ENCODE measurements at places on chromosomes 16 and 17.
A peak's percentile ranks its signal among the peaks of the same experiment; 100 is the strongest.

DNA sequence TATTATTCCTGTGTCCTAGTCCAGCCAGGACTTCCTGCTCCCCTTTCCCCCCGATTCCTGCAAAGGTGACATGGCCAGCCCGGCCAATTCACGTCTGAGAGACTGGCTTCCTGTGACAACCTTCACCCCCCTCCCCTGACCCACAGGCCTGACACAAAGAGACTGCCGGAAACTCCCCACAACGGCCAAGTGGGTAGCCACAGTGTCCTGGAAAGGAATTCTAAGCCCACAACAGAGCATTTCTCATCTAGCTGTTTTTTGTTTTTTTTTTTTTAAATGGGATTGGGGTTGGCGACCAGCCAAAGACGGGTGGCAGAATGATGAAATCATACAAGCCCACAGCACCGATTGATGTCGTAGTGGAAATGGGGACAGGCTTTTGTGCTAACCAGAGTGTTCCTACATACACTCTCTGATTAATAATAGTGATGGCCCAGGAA is 2.8 kb upstream of the XAF1 start:
- peak; percentile 60 for DNase-seq

DNA sequence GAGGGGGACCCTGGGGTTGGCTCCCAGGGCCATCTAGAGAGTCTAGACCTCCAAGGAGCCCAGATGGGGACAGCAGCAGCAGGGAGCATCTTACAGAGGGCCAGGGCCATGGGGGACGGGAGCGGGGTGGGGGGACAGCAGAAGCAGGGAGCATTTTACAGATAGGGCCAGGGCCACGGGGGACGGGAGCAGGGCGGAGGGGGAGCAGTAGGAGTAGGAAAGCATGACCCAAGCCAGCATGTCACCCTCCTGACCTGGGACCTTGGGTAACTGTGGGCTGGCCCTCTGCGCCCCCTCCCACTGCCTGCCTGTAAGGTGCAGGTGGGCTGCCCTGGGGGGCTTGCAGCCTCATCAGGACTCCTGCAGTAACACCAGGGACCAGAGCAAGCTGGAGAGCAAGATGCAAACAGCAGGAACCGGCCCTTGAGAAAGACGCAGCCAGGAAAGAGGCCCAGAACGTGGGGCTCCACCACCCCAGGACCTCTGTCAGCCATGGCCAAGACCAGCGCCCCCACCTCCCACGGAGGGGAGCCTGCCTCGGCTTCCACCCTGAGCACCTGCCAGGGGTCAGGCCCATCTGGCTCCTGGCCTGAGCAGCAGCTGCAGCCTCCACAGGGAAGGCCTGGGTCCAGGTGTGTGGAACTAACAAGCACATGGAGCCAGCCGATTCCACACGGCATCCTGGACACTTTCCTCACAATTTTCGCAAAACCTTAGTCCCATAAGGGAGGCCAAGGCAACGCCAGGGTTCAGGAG is 2.4 kb downstream of the ZNF598 start:
- no peak for DNase-seq

- DNase-seq = no peak
Observed at GRCh38 chr16:3007059-3007956, 5.4 kb upstream of the CLDN9 start.

DNA sequence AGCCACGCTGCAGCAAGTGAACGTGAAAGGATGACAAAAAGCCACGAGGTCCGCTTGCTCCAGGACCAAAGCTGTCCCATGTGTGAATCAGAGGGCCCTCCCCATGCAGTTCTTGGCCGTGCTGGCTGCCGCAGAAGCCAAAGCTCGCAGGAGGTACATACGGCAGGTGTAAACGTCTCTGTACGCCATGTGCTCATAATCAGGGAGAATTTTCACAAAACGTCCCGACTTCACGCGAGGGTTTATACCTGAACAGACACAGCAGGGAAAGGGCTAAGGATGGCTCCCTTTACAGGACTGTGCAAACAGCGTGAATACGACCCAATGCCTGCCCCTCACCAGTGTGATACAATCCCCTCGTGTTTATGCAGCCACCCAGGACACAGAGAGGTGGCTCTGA is 25.3 kb downstream of the FBXO31 start:
- DNase-seq = no peak

DNA sequence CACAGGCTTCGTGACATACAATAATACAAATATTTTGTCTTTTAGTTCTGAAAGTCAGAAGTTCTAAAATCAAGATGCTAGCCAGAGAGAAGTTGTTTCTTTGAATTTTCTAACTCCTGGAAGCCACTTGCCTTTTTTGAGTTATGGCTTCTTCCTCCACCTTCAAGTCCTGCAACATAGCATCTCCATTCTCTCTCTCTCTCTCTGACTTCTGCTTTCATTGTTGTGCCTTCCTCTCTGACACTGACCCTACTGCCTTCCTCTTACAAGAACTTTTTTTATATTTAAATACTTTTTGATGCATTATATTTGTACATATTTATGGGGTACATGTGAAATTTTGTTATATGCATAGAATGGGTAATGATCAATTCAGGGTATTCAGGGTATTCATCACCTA is 205.9 kb downstream of the MAP2K6 start:
- DNase-seq = no peak

DNA sequence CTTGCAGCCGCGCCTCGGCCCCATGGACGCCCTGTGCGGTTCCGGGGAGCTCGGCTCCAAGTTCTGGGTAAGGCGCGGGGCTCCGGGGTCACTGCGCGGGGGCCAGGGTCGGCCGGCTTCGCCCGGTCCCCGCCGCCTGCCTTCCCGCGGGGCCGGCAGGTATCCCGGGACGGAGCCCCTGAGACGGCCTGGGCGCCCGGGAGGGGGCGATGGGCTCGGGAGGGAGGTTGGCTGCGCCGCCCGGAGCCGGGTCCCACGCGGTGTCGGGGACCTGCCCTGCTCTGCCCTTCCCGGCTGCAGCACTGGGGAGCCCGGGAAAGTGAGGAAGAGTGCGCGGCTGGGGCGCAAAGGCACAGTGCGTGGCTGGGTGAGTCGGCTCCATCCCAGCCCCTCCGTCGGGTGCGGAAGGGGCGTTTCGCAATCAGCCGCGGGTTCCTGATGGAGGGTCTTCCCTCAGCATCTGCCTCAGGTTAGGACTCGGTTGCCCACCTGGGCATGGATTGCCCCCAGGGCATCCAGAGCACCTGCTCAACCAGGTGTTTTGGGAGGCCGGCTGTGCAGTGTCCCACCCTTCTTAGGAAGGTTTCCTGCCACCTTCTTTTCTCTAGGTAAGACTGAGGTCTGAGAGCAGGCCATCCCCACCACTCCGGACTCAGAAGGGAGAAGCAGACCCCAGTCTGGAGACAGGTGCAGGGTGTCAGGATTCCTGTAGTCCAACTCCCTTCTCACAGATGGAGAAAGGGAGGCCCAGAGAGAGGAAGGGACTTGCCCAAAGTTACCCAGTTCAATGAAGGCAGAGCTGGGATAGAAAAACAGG is 442 bp downstream of the ABCC3 start:
- no peak for DNase-seq

DNA sequence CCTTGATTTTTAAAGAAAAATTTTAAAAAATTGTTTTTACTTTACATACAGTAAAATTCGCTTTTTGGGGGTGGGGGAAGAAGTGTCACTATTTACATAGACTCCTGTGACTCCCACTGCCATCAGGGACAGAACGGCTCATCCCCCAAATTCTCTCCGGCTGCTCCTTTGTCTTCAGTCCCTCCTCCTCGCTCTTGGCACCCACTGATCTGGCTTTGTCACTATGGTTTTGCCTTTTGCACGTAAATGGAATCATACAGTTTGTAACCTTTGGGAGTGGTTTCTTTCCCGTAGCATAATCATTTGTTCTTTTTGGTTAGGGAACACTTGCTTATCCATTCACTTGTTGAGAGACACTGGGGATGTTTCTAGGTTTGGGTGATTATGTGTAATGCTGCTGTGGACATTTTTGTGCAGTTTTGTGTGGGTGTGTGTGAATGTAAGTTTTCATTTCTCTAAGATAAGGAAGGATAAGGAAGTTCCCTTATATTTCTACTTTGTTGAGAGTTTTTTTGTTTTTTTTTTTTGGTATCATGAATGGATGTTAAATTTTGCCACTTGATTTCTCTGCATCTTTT is 27.4 kb downstream of the RAB11FIP4 start:
- DNase-seq = no peak

GRCh38 chr17:80807882-80808281 is 183.8 kb upstream of the CHMP6 start:
- DNase-seq = no peak

- no peak for DNase-seq
Observed at GRCh38 chr17:20033415-20033814, 24.3 kb downstream of the SPECC1 start.

DNA sequence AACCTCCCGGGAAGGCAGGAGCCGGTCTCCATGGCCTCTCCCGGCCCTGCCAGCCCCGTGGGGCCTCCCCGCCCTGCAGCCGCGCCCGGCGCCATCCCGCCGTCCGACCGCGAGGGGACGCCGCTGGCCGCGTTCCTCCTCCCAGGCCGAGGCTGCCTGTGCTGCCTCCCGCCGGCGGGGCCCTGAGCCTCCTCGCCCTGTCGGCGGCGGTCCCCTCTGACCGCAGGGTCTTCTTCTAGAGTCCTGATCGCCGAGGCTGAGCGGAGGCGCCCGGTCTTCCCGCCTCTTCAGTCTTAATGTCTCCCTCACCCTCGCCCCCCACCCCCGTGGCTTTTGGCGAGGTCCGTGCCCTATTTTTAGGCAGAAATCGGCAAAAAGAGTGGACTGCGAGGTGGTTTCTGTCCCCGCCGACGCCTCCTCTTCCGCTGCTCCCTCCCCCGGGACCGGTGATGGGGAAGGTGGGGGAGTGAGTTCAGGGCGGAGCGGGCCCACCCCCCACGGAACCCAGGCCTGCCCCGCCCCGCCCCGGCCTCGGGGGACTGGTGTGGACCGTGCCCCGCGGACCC is 794 bp upstream of the CPNE7 start:
- DNase-seq = peak; percentile 70

- DNase-seq = no peak
Observed at GRCh38 chr17:55336426-55336825, 71.7 kb downstream of the HLF start.

DNA sequence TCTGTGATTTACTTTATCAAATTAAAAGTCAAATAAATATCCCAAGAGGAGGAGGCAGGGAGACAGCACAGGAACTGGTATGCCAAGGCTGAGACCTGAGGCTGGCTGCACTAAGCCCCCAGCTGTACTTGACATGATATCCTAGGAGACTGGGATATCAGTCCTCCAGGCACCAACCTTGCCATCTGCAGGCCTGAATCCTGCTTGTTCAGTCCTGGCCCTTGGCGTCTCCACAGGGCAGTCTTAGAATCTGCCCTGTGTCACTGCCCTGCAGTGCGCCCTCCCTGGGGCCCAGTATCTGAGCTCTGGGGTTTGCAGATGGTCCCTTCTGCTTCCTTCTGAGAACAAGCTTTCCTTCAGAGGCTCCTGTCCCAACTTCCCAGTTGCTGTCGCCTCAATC is 75.9 kb downstream of the HS3ST3A1 start:
- DNase-seq = no peak

DNA sequence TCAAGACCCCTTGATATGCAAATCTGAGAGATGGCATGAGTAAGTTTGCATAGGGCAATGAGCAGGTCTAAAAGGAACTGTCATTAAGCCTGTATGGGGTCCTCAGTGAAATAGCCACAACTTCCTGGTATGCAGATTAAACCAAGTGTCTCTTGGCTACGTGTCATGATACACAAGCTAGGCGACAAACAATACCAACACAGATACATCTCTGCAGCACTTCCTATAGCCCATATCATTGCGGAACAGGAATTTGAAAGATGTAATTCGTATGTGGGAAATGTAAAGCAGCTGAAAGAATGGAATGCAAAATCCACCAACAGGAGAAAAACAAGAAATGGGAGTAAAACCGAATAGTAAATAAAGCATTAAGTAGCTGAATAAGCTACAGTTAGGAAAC is 12.9 kb downstream of the PRSS22 start:
- no peak for DNase-seq

DNA sequence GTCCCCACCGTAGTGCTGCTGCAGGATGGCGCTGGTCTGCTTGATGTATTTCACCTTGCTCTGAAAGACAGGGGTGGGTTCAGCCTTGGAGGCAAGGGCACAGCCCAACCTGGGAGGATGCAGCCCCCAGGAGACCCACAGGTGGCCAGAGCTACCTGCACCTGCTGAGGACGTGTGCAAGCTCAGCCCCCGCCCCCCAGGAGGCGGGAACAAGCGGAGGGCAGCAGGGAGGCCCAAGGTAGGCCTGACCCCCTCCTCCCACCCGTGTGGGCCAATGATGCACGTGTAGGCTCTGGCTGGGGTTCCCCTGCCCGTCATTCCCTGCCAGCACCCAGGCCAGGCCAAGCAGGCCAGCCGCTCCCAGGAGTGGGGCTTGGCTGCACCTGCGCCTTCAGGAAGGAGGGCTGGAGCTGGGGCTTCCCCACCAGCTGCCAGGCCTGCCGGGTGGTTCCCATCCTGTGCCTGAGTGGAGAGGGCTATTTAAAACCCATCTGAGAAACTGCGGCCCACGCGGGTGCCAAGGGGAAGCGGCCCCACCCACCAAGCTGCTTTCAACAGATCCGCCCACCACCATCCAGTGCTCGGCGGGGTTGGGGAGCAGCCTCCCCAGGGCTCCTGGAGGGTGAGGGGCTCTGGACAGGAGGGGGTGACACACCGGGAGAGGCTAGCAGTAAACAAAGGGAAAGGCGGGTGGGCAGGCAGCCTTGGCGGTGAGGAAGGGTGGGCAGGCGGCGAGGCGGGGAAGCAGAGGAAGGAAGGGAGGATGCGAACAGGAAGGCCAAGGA is 3.8 kb downstream of the NTHL1 start:
- no peak for DNase-seq

- DNase-seq = no peak
Observed at GRCh38 chr17:64008830-64009229, 10.7 kb downstream of the PRR29 start.

GRCh38 chr16:67357561-67357960 is 30.9 kb downstream of the LRRC36 start:
- no peak for DNase-seq

- no peak for DNase-seq
Observed at GRCh38 chr17:31535581-31535981, 144.1 kb downstream of the RAB11FIP4 start.

- DNase-seq = no peak
Observed at GRCh38 chr16:20380782-20381181, 23.8 kb downstream of the PDILT start.

DNA sequence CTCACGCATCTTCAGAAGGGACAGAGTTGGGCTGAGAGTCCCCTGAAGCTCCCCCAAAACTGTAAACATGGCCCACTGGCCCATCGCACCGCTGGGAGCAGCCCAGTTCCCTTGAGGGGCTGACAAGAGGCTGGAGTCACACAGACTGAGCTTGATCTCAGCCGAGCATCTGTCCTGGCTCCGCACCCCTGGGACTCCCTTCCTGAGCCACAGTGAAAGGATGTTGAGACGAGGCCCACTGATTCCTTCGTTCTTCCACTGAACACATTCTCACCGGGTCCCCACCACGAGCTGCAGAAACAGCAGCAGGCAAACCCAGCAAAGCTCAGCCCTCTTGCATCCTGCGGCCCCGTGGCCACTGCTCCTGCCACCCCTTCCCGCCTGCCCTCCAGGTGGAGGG is 145.9 kb upstream of the CIBAR2 start:
- DNase-seq = no peak

GRCh38 chr17:78214706-78215061 is 631 bp downstream of the BIRC5 start:
- DNase-seq = no peak

- no peak for DNase-seq
Observed at GRCh38 chr16:56580391-56581048, 8.8 kb upstream of the MT3 start.
